SJSA1 (cell line): ENCODE measurements at places on chromosomes 13 and 19.

DNA sequence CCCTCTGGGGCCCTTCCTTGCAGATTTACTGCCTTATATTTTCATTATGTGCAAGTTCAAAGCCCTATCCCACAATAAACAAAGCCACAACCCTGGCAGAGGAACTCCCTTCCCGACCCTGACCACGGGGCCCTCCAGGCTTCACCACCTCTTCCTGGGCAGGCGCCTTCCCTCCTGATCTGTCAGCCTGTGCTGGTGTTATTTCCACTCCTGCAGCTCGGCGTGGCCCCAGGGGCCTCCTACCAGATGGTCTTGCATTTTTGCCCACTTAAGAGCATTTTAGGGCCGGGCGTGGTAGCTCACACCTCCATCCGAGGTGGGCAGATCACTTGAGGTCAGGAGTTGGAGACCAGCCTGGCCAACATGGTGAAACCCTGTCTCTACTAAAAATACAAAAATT is 22.8 kb downstream of the SLC15A1 start:
- peaks cover 31% of the 10 kb centered on the region for H3K27me3 ChIP-seq
- H3K4me1 ChIP-seq: no peaks in the 10 kb centered on the region
- no peaks in the 10 kb centered on the region for H3K36me3 ChIP-seq
- H3K27ac ChIP-seq: no peak overlapping the region
- peak; percentile 75 for DNase-seq

DNA sequence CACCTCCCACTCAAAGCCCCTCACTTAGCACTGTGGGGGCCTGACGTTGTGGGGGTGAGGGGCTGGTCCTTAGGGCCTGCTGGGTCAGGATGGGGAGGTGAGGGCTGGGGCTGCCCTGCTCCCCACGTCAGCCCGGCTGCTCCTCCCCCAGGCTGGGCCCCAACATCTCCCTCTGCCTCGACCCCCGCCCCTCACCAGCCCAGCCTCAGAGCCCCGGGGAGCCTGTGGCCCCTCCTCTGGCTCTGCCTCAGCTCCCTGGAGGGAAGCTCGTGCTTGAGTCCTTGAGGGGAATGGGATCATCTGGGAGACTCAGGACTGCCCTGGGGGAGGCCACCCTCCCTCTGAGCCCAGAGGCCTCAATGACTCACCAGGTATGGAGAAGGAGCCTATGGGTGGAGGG is 6.8 kb downstream of the LILRA4 start:
- H3K27me3 ChIP-seq: no peaks in the 10 kb centered on the region; the same call in 1 of the 2 replicates
- H3K4me3 ChIP-seq: no peak overlapping the region
- H3K36me3 ChIP-seq: no peaks in the 10 kb centered on the region
- no peak for DNase-seq
- H3K4me1 ChIP-seq: no peaks in the 10 kb centered on the region

GRCh38 chr19:42129399-42130253 is 2.6 kb downstream of the POU2F2 start:
- H3K27me3 ChIP-seq: no peaks in the 10 kb centered on the region
- no peak overlapping the region for H3K4me3 ChIP-seq
- no peak for DNase-seq
- H3K4me1 ChIP-seq: peaks cover 36% of the 10 kb centered on the region
- H3K36me3 ChIP-seq: no peaks in the 10 kb centered on the region
- H3K27ac ChIP-seq: no peak overlapping the region

DNA sequence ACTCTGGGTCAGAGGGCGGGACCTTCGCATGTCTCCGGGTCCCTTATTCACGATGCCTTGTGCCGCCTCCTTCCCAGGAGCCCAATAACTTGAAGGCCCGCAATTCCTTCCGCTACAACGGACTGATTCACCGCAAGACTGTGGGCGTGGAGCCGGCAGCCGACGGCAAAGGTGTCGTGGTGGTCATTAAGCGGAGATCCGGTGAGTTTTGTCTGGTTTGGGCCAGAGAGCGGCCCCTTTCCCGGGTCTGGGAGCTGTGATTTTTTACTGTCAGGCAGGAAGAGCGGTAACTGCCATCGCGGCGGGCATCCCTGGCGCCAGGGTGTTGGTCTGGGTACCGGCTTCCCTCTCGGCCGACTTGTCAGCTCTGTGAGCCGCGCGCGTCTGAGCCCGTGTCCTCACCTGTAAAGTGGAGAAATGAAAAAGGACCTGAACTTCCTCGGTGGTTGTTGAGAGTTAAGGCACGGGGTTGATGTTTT is 800 bp downstream of the RPL28 start:
- peak overlapping the region; percentile 69 for H3K4me3 ChIP-seq
- H3K36me3 ChIP-seq: peaks cover 57% of the 10 kb centered on the region
- H3K4me1 ChIP-seq: peaks cover 45% of the 10 kb centered on the region

DNA sequence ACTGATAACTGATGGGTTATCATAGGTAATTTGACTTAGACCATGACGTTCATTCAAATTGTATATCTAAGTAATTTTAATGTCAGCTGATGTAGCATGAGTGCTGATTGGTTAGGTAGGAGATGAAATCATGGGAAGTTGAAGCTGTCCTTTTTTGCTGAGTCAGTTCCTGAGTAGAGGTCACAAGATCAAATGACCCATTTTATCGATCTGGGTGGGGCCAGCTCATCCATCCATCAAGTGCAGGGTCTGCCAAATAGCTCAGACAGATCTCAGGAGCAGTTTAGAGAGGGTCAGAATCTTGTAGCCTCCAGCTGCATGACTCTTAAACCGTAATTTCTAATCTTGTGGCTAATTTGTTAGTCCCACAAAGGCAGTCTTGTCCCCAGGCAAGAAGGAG is 35.3 kb upstream of the CD177 start:
- H3K27ac ChIP-seq: no peak overlapping the region
- H3K4me3 ChIP-seq: no peak overlapping the region
- no peaks in the 10 kb centered on the region; the same call in 1 of the 2 replicates for H3K4me1 ChIP-seq
- H3K36me3 ChIP-seq: no peaks in the 10 kb centered on the region
- no peaks in the 10 kb centered on the region; the same call in 1 of the 2 replicates for H3K27me3 ChIP-seq

- H3K4me3 ChIP-seq: no peak overlapping the region
- H3K36me3 ChIP-seq: no peaks in the 10 kb centered on the region
- H3K27ac ChIP-seq: no peak overlapping the region
- no peaks in the 10 kb centered on the region for H3K4me1 ChIP-seq
These were observed 10.1 kb upstream of the TPRX2 start for GRCh38 chr19:47848823-47849473.

DNA sequence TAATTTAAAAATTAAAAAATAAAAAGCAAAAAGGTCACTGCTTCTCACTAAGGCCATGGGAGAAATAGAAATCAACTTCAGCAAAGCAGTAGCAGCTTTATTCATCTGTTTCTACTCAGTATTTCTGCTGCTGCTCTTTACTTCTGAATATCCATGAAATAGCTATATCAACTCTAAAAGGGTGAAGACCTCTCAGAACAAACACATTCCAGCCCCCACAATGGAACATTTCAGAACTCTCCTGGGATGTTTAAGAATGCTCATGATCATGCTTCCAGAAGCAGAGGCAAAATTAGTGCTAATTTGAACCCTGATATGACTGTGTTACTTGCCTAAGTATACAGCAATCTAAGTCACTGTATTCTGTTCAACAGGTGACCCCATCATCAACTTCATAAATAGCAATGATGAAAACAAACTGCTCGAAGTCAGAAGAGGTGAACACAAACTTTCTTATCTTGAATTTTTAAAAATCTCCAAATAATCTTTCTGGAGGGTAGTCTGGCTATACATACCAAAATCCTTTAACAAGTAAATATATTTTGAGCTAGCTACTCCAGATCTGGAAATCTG is 29.6 kb upstream of the DOCK9 start:
- H3K4me1 ChIP-seq: no peaks in the 10 kb centered on the region
- H3K4me3 ChIP-seq: no peak overlapping the region
- H3K27me3 ChIP-seq: no peaks in the 10 kb centered on the region
- DNase-seq: peak; percentile 34

- H3K4me3 ChIP-seq: no peak overlapping the region
- DNase-seq: no peak
- no peaks in the 10 kb centered on the region for H3K27me3 ChIP-seq
- H3K36me3 ChIP-seq: no peaks in the 10 kb centered on the region
These were observed 263.7 kb upstream of the PCDH9 start for GRCh38 chr13:67493835-67494234.

- peak overlapping the region; percentile 48 for H3K27ac ChIP-seq
- H3K4me1 ChIP-seq: peaks cover 46% of the 10 kb centered on the region
- no peaks in the 10 kb centered on the region for H3K27me3 ChIP-seq
- peak overlapping the region; percentile 42 for H3K4me3 ChIP-seq
- H3K36me3 ChIP-seq: peaks cover 7% of the 10 kb centered on the region; the same call in 1 of the 2 replicates
These were observed 27.8 kb downstream of the NFIX start for GRCh38 chr19:13022859-13023636.
